ENCODE measurements at places on chromosomes 11 and 22.

GRCh38 chr11:26731084-26731456 lies 9.2 kb upstream of the SLC5A12 start:
- DNase-seq: no peak

DNA sequence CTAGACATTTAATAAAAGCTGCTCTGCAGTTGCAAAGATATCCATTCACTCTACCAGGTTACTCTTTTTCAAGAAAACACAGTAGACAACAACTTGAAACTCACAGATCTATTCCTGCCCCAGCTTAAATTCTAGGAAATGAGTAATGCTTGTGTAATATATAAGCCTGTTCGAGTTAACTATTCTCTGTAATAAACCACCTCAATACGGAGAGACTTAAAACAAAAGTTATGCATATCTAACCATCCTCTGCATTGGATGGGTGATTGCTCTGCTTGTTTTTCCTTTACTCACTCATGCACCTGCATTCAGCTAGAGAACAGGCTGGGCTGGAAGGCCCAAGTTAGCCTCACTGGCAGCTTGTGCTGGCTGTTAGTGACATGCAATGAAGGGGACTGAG lies 13.3 kb downstream of the LRRC4C start:
- DNase-seq: no peak

- no peak for DNase-seq
These were observed 1.5 kb upstream of the MIF start for GRCh38 chr22:23892706-23893105.

DNA sequence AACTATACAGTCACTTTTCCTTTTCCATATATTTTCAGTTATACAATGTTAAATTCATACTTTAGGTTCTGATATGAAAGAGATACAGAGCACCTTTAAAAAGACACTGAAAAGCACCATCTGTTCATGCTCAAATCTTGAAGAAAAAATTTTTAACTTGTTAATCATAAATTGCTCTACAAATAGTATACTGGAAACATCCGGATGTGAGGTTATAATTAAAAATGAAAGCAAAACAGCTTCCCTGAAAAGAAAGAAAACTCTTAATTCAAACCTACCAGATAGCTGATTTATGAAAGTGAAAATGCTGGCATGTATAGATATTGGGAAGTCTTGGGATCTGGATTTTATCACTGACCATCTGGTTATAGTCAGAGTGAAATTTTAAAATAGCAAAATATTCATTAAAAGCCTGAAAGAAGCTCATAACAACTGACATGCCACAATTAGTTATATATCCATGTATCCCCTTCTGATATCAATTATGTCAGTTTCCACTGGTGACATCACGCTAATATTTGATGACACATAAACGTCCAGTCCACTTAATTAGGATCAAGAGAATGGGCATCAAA lies 740.0 kb downstream of the DLG2 start:
- no peak for DNase-seq

GRCh38 chr11:112082729-112083128 lies 3.8 kb downstream of the TIMM8B start:
- DNase-seq: no peak

GRCh38 chr22:36079041-36079440 lies 50.4 kb upstream of the RBFOX2 start:
- no peak for DNase-seq

GRCh38 chr22:47041271-47042115 lies 279.0 kb downstream of the TBC1D22A start:
- no peak for DNase-seq

DNA sequence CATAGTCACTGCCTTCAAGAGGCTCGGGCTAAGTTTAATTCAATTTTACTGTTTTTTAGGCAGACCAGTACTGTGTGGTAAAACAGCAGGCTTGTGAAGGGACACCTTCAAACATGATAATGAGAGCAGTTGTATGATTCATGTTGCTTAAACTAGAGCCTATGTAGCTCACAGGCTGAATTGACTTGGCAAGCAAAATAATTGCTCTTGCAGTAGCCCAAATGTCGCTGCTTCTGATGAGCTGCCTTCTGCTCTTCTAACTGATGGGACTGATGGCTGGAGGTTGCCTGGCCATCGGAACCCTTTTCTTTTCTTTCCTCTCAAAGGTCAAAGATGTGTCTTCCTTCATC lies 137.6 kb downstream of the MAML2 start:
- no peak for DNase-seq

DNA sequence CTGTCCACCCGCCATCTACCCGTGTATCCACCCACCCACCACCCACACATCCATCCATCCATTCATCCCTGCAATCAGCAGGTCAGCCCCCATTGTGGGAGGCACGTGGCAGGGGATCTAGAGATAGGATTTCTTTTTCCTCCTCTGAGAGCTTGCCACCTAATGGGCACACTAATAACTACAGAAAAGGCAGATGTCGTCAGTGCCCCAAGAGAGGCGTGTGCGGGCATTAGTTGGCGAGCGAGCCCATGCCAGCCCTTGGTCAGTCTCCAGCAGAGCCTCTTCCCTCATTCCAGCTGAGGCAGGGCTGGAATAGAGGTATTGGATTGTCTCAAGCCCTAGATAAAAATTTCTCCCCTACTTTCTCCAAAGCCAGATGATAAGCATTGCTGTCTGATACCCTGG lies 9.7 kb downstream of the USP2 start:
- DNase-seq: peak; percentile 45

Measured in NCI-H1436 (cell line).